ENCODE measurements at places on chromosomes 3 and 15. TPM values are rescaled to one million over a fixed set of nuclear protein-coding genes. Genes with fewer than 3 reads are reported as not detected.

TMEM158 gene
- total RNA-seq, result not detected

SUCNR1 gene
- 0.08 TPM for total RNA-seq

MOBP gene
- 0.08 TPM for total RNA-seq

CSK gene
- 327 TPM for total RNA-seq

PRR23E gene
- not detected for total RNA-seq

LMCD1 gene
- total RNA-seq, result 1.7 TPM

SST gene
- total RNA-seq, result not detected
